Lung microvascular endothelial cell (primary cell): ENCODE measurements at places on chromosomes 2 and 18.

GRCh38 chr18:70500748-70501147 is 211.9 kb downstream of the SOCS6 start:
- no peak for DNase-seq

DNA sequence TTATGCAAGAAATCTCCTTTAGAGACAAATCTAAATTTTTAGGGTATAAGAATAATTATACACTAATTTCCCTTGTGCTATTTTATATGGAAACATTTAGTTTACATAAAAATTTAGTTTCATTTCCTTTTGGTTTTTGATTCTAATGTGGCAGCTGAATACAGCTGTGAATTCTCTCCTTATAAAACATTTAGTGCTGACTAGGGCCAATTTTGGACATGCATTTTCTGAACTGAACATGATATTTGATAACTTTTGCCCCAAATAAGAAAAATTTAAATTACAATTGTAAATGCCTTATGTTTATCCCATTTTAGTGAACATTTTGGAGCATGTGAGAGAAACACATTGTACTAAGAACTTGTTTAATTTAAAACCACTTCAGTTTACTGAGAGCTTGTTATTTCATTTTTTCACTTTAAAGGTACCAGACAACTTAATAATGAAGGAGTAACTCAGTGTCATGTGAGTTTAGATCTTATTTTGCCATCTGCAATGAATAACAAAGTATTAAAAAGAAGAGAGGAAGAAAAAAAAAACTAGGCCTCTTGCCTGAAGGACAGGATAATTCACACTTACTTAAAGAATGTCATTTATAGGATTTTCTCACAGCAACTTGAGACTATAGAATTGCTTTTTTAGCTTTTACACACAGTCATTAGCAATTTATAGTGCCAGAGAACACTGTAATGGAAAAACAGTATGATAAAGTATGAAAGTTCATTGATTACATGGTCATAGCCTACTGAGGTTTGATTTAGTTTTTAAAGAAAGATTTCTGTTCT is 209.7 kb downstream of the ERBB4 start:
- DNase-seq: no peak

DNA sequence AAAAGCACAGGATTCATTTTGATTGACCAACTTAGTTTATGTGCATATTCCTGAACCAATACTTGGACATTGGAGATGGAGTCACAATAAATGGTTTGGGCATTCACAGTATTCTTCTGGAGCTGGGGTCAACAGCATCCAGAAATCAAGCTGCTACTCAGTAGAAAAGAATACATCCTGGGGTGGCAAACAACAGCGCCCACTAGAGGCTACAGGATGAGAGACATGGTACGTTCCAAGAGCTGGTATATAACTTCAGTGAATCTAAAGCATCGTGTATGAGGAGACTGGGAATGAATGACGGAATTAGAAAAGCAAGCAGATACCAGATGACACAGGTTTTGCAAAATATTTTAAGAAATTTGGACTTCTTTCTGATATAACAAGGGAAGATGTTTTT is 142.9 kb upstream of the FIGN start:
- peak; percentile 27 for DNase-seq

GRCh38 chr2:117321816-117322215 is 492.7 kb upstream of the DDX18 start:
- DNase-seq: no peak

DNA sequence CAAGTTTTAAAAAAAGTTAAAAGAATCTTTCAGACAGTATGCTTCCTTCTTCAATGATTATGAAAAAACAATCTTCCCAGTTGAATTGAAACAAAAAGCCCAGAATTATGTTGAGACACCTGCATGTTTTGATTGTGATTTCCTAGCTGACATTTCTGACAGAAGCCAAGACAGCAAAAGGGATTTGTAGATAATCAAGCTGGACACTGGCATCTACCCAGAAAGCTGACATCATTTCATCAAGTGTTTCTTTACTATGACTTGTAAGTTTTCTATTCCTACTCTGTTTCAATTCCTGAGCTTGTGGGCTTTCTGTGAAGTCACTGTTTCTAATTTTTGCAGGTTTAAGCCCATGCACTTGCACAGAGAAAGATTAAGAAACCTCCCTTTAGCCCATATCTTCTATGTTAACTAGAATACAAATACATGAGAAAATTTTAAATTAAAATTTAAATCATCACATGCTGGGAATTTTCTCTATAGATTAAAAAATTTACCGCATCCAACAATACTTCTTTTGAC is 82.9 kb upstream of the CCDC85A start:
- DNase-seq: peak; percentile 77

GRCh38 chr2:207151048-207151447 is 14.7 kb downstream of the KLF7 start:
- DNase-seq: no peak
